CMK (cell line): ENCODE measurements at places on chromosomes 12 and 14.
A peak's percentile ranks its signal among the peaks of the same experiment; 100 is the strongest.

GRCh38 chr12:50079771-50080170, 5.4 kb upstream of the SMARCD1 start:
- no peak for DNase-seq

GRCh38 chr12:125272383-125272933, 207.2 kb downstream of the AACS start:
- DNase-seq = no peak

DNA sequence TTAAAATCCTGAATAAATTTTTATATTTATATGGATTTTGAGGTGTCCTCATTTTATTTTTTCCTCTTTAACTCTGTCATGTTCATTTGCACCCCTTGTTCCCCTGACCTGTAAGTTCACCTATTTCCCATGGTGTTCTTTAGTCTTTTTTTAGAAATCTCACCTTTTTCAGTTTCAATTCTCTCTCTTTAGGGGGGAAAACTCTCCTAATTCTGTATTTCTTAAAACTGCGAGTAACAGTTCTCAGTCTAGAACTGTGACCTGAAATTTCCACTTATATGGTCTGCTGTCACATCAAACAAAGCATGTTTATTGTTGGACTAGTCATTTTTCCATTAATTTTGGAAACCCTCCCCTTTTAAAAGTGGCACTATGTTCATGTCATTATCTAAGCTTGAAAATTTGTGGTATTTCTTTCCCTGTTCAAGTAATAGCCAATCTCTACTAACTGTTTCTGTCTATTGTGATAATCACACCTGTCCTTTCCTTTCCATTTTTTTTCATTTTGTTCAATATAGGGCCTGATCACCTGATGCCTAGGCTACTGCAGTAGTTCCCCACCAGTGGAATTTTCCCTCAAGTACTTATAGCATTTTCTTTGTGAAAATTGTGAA, 14.0 kb upstream of the FBXO33 start:
- no peak for DNase-seq

GRCh38 chr12:113119980-113120669, 15.4 kb downstream of the RASAL1 start:
- DNase-seq = no peak

GRCh38 chr12:47824635-47825034, 4.9 kb upstream of the HDAC7 start:
- no peak for DNase-seq

GRCh38 chr12:10466311-10466710, 13.1 kb upstream of the KLRC1 start:
- no peak for DNase-seq

GRCh38 chr14:67622675-67623074, 3.0 kb downstream of the ARG2 start:
- DNase-seq = no peak

DNA sequence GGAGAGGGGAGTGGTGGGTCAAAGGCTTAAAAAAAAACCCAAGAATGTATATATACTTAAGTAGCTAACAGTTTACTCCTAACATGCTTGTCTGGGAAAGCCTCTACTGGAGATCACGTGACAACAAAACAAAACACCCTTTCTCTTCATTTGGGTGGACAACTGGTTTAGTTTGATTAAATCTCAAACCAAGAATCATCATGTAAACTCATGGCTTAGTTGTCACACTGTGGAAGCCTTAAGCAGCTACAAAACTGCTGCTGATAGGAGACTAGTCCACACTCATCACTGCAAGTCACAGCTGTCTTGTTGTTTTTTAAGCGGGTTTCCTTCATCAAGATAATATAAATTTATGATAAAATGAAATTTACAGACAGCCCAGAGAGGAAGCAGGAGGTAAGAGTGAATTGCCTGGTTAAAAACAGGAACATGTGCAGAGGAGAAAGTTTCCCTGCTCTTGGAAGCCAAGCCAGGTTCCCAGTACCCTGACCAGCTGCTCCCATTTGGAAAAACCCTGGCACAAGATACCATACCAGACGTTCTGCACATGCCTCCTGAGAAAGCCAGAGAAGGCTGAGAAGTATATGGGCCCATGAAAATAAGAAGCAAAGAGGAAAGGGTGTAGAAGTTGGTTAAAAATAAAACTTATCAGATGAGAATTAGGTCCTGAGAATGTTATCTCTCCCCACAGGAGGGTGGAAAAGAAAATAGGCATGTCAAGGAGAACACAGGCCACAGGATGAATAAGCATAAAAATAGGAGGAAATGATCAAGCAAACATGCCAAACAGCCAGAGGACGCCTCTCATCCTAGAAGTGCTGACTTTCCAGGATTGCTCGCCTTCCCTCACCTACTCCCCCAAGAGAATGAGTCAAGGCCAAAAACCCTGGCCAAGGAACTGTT, 34.0 kb downstream of the EGLN3 start:
- DNase-seq = peak; percentile 50

DNA sequence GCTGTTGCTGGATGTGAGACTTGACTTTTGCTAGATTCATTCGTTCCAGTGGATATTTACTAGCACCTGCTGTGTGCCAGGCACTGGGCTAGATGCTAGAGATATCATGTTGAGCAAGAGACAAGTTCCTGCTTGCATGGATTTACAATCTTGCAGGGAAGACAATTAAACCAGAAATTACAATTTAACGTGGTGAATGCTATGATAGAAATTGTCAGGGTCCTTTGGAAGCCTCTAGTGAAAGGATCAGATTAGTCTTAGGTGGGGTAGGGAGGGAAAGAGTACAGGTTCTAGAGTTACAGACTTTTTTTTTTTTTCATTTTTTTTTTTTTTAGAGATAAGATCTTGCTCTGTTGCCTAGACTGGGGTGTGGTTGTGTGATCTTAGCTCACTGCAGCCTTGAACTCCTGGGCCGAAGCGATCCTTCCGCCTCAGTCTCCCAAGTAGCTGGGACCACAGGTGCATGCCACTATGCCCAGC, 36.7 kb downstream of the SPATS2 start:
- no peak for DNase-seq
